ENCODE measurements at places on chromosomes 6 and 20.

GRCh38 chr20:57025666-57026224 is 240.7 kb downstream of the BMP7 start:
- DNase-seq, result no peak

DNA sequence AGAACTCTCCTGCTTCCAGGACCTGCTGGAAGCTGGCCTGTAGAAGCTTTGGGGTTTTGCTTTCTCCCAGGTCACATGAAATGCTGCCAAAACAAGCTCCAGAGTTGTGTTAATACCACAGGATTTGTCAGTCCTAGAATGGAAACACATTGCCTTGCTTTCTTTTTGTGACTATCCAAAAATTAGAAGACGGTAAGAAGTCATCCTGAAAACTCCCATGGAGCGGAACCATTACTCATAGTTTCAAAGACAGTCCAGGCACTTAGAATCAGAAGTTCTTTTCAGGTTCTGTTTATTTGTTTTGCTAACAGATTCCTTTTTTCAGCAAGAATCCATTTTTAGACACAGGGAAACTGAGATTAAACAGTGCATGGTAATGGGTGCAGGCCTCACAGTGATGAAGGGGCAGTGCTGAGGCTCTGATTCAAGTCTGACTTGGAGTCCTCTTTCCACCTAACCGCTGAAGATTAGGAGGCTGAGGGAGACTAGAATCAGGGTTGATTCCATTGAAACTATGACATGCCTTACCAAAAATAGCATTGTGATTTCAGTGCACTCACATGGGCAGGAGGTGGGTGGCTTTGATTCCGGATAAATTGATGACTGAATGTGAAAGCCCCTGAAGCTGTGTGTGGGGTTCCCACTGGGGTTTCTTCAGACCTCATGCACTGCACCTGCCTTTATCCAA is 72.2 kb upstream of the NAA20 start:
- DNase-seq, result peak; percentile 37

DNA sequence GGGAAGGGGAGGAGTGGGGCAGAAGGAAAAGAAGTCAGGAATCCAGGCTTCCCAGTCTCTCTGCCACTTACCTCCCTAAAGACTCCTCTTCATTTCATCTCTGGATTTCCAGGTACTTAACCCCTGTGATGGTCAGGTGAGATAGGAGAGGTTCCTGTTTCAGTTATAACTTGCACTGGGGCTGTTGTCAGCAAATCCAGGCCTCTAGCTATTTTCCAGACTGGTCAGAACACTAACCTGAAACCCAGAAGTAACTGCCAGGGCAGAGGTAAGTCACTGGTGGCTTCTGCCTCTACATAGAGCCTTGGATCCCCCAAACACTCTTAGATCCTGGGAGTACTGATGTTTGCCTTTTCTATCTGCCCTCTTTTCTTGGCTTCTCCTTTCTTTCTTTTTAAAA is 233.5 kb upstream of the TAB2 start:
- DNase-seq, result no peak

DNA sequence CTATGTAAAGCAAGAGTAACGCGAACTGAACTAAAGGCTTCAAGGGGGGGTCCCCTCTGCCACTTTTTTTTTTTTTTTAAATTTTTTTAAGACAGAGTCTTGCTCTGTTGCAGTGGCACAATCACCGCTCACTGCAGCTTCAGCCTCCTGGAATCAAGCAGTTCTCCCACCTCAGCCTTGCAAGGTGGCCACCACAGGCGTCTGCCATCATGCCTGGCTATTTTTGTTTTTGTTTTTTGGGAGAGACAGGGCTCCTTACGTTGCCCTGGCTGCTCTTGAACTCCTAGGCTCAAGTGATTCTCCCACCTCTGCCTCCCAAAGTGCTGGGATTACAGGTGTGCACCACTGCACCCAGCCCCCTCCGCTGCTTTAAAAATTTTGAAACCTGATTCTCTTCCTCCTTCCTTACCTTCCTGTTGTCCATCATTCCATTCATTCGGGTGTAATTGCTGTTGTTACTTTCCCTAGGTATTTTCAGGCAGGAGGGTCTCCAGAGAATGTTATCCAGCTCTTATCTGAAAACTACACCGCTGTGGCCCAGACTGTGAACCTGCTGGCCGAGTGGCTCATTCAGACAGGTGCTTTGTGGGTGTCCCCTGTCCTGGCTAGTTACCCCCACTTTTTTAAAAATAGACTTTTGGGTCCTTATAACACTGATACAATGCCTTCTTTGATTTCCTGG is 5.4 kb downstream of the NELFCD start:
- DNase-seq, result no peak

DNA sequence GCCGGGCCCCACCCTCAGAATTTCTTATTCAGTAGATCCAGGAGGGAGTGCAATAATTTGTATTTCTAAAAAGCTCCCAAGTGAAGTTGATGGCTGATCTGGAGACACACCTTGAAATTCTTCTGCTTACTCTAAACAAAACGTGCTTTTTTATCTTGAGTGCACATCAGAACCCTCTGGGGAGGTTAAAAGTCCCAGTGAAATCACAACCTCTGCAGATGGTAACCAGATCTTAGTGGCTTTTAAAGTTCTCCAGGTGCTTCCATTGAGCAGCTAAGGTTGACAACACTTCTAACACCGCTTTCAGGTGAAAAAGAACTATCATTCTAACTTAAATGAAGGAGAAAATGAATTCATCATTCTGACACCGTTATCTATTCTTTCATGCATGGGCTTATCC is 45.6 kb upstream of the ESR1 start:
- DNase-seq, result no peak

DNA sequence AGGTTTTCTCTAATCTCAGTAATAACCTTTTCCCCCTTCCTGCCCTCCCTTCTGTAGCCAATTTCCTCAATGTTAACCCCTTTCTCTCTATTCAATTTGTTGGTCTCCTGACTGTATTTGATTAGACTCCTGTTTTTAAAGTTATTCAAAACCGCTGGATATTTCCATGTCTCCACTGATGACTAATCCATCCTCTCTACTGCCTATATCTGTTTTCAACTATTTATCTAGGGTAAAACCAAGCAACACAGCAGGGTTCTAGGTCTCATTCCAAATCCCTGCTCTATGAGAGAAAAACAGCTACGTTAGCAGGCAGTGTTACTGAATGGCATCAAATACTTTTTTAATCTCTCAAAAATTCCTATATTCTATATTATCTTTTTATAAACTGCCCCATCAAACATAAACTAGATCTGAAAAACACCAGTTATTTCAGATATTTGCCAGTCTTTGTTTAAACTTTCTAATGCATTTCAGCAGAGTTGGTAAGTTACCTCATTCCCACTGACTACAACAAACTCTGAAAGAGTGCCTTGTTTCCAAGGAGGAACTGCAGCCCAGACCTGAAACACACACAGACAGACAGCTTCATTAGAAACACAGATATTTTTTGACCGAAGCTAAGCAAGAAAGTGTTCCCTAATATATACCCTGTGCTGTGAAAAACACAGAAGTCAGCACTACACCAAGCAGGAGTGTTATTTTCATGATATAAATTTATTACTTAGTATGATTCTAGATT is 8.2 kb downstream of the RTN4IP1 start:
- no peak for DNase-seq

DNA sequence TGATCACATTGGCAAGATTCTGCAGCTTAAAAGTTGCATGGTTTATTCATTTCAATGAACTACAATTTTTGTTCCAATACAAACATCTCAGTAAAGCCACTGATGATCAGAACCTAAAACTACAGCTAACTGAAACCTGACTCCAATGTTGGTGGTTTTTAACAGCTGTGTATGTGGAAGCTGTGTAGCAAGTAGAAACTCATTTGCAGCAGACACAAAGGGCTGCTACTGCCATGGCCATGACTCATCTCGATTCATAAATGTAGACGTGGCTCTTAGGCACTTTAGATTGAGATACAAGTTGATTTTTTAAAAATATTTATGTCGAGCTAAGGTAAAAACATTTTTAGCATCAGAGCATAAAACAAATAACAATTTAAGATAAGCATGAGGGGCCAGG is 19.5 kb upstream of the MAP3K4 start:
- no peak for DNase-seq

GRCh38 chr6:17679726-17680125 is 27.0 kb downstream of the NUP153 start:
- DNase-seq, result no peak

DNA sequence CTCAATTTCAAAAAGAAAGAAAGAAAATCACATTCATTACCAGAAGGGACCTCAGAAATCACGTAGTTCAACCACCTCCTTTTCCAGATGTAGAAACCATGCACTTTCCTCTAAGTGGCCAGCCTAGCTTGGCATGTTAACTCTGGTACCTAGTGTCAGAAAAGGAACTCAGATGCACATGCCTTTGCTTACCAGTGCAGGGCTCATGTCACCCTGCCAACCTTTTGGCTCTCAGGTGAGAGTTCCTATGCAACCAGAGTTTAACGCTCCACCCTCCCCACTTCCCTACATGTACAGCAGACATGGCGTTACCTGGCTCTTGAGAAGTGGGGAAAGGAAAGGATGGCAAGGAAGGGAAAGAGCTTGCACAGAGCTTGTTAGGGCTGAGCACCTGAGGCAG is 16.3 kb upstream of the IL17F start:
- no peak for DNase-seq

DNA sequence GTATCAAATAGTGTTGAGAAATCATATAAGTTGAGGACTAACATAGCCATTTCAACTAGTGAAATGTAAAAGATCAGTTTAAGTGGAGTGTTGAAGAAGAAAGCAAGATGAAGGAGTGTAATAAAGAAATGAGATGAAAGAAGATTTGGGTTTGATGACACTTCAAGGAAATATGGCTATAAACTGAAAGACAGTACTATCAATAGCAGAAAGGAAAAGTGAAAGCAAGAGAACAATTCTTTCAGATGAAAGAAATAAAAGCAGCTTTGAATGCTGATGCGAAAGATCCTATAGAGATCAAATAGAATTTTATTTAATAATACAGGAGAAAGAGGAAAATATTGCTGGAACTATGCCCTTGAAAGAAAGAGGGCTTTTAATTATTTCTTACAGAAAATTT is 92.8 kb upstream of the PRSS16 start:
- DNase-seq, result no peak

- DNase-seq, result no peak
These were observed 45.4 kb downstream of the SSR1 start for GRCh38 chr6:7267466-7268091.

DNA sequence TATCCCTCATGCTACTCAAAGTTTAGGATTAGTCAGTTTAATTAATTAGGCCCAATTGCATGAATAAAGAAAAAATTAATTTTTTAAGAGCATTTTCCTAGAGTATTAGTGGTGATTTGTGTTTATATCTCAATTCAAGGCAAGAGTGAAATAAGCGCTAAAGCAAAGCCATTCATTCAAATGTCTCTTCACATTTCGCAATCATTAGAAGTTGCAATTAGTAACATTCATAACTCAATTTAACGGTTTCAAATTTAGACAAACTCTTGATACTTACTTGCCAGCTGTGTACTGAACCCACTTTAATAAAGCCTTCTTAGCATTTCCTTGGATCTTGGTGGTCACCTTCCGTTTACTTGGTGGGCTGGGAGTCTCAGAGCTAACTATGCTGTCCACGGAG is 127.2 kb downstream of the SYNE1 start:
- DNase-seq, result no peak

DNA sequence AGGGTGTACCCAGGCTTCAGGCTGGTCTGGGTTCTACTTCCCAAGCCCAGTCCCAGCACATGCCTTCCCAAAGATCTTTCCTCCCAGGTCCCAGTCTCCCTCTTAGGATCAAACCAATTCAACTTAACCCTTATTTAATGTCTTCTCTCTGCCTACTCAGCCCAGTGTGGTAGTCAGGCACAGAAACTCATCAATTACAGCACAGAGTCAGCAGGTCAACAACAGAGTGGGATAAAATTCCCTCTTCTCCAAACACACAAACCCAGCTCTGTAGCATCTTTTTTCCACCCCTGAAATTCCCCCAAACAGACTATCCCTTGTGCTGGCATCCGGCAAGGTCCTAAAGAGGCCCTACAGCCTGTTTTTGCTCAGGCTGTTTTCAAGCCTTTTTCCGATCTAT is 47.3 kb upstream of the CDYL start:
- DNase-seq, result no peak

- DNase-seq, result no peak
These were observed 72.0 kb downstream of the DST start for GRCh38 chr6:56570413-56571359.

- DNase-seq, result no peak
These were observed 11.4 kb upstream of the RFPL4B start for GRCh38 chr6:112335736-112336135.

GRCh38 chr6:44898296-44898930 is 429.7 kb upstream of the RUNX2 start:
- no peak for DNase-seq

DNA sequence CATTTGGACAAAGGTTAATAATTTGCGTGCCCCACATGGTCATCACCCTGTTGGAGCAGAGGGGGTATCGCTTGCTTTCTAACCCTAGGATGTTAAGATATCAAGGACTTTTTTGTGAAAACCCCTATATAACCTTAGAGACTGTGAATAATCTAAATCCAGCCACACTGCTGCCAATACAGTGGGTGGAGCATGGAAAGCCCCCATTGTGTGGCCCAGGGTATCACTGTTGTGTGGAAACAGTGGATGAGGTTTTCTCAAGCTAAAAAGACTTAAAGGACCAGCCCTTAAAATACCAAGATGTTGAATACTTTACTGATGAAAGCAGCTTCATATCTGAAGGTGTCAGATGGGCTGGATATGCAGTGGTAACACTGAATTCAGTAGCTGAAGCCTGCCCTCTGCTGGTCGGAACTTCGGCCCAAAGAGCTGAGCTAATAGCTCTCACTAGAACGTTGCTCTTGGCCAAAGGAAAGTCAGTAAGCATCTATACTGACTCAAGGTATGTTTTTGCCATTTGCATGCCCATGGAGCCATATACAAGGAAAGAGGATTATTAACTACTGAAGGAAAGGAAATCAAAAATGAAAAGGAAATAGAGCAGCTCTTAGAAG is 695.2 kb downstream of the PHF3 start:
- DNase-seq, result no peak

DNA sequence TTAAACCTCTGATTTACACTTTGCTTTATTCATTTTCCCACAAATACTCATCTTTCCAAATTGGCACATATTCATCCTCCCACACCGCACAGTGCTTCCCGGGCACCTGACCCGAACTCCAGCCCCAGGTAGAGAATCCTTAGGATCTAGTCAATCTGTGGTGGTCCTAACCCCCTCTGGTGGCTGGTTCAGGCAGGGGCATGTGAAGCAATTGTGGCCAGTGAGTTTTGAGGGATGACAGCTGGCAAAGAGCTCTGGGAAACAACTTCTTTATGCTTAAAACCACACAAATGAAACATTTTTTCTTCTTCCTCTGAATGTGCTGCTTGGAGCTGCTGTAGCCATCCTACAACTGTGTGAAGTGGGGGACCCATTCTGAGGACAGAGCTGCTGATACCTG is 54.7 kb downstream of the ELOVL5 start:
- no peak for DNase-seq

GRCh38 chr6:55774286-55775028 is 100.9 kb downstream of the BMP5 start:
- no peak for DNase-seq

GRCh38 chr6:159481897-159482296 is 211.1 kb downstream of the SOD2 start:
- no peak for DNase-seq
